ENCODE measurements at places on chromosomes 13 and 19.

DNA sequence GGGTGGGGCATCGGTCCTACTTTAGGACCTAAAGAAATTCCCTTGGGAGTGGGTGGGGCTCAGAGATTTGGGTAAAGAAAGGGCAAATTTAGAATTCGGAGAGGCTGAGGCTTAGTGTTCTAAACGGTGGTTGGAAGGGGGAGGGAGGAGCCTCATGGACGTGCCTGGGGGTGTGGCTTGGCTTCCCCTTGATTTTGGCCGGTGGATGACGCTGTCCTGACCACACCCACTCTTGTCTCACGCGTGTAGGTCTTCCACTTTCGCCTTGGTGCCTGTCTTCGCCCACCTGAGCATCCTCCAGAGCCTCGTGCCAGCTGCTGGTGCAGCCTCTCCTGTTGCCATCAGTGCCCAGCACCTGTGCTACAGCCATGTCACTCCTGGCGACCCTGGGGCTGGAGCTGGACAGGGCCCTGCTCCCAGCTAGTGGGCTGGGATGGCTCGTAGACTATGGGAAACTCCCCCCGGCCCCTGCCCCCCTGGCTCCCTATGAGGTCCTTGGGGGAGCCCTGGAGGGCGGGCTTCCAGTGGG lies 1.2 kb upstream of the NUP62 start:
- no peak for DNase-seq

DNA sequence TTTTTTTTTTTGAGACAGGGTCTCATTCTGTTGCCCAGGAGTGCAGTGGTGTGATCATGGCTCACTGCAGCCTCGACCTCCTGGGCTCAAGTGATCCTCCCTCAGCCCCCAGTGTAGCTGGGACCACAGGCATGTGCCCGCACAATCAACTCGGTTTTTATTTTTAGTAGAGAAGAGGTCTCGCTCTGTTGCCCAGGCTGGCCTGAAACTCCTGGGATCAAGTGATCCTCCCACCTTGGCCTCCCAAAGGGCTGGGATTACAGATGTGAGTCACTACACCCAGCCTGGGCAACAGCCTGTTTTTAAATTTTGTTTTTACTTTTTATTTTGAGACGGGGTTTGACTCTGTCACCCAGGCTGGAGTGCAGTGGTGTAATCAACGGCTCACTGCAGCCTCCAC lies 2.3 kb upstream of the KDM4B start:
- no peak for DNase-seq

- DNase-seq, result no peak
Measured at GRCh38 chr19:43570174-43570791, 5.0 kb downstream of the XRCC1 start.

DNA sequence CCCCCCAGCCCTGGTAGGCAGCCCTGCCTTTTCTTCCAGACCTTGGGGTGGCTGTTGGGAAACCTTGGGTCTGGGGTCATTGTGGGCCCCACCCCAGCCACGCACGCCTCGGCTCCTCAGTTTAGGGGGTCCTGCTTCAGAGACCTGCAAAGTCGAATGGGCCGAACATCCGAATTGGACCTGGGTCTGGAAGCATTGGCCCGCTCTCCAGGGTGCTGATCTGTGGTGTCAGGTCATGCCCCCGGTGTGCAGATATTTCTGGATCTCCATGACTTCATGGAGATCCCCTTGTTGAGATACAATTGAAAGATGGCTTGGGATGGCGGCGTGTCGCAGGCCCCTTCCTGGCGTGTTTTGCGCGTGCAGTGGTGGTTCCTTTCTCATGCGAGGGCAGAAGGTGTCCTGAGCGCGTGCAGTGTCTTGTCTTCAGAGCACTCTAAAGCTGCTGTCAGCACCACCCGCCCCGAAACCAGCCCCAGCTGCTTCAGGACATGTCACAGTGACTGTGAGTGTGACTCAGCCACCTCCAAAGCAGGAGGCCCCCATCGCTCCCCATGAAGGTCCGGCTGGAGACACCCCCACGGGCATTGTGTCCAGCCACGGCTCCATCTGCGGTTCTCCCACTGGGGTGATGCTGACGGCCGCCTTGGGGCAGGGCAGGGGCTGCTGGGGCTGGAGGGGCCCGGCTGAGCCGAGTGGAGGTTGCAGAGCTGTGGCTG lies 112.7 kb downstream of the KDM4B start:
- no peak for DNase-seq

DNA sequence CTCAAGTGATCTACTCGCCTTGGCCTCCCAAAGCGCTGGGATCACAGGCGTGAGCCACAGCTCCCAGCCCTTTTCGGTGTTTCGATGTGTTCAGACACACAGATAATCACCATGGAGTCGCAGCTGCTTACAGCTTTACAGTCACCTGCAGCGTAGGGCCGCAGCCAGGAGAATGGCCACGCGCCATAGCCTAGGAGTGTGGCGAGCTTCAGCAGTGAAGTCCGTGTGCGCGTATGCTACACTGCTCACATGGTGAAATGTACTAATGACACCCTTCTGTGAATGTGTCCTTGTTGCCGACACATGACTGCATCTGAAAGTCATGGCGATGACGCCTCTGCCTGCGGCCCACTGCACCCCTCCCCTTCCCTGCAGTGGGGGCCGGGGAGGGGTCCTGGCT lies 23.6 kb downstream of the AP3D1 start:
- DNase-seq, result no peak

- no peak for DNase-seq
Measured at GRCh38 chr13:74184283-74184682, 50.1 kb upstream of the KLF12 start.

DNA sequence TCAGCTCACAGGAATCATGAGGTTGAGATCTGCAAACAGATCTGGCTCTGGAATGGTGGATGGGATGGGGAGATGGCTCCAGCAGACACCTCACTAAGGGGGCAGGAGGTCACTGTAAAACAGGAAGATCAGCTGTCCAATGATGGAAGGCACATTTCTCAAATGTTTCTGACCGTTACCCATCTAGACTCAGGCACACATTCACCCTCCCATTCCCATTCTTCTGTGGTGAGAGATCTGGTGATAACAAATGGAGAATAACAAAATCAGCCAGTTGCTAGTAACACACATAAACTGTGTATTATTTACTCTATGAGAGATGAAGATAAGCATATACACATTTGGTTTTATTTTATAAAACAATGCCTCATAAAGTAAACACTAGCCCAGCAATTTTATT lies 235.9 kb downstream of the TSHZ3 start:
- DNase-seq, result no peak

DNA sequence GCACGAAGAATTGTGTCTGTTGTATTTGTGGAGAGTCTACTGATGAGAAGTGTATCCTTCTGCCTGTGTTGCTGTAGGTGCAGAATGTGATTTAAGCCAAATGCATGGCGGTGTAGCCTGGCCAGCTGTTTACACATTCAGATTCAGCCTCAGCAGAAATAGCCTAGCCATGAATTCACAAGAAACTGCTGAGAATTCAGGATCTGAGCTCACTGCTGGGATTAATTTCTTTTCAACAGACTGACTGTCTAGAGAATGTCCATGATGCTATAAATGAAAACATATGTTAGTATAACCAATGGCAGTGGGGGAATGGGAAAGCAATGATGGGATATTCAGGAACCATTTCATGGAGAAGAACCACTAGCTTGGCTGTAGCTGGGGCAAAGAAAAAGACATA lies 77.4 kb upstream of the RNF113B start:
- DNase-seq, result no peak

DNA sequence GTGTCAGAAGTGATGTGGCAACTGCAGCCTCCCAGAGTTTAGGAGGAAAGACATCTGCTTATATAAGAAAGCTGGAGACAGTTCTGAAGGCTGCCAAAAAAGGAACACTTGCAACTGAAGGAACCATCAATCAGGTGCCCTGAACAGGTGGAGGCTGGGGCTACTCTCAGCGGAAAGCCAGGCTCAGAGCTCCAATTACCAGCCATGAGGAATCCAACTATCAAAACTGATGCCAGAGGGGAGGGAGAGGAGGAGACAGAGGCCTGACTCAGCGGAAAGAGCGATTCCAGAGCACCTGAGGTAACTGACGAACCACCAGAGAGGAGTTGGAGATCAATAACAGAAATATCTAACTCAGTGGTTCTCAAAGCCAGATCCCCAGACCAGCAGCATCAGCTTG lies 24.3 kb downstream of the LEUTX start:
- no peak for DNase-seq

DNA sequence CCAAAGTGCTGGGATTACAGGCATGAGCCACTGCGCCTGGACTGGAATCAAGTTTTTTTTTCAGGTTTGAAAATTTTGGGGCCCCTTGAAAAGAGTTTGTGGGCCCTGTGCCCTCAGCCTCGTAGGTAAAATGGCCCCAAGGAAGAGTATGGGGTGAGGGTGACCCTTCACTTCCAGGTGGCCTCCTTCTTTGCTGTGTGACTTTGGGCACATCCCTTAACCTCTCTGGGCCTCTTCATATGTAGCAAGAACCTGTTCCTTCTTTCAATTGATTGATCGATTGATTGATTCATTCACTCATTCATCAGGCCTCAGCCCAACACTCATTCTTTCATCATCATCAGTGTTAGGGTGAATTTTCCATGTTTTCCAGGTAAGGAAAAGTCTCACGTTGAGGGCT lies 3.4 kb upstream of the TMEM221 start:
- no peak for DNase-seq

DNA sequence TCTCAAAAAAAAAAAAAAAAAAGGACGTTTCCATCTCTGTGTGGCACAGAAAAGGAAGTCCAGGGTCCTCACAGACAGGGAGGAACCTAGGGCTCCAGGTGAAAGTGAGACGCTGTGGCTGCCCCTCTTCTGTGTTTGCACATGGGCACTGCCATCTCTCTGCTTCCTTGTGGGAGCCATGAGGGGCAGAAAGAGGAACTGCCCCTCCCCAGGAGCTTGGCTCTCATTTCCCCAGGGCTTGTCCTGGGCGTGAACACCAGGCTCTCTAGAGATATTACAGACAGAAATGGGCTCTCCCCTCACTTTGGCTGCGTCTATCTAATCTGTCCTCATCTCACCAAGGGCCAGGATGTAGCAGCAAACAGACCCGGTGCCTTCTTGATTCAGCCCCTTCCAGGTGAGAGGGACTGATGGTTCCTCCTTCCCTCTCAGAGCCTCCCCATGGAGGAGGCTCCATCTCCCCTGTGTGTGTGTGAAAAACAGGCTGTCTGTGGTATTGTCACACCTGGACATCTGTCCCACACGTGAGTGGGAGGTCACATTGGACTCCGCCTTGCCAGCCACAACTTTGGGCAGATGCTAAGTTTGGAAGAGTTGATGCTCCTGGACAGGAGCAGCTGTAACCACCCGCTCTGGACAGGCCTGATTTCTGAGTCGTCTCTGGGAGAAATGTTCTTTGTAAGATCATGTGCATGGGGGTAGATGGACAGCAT lies 840 bp upstream of the LILRA4 start:
- DNase-seq, result no peak

GRCh38 chr19:17475541-17476115 lies 5.3 kb downstream of the SLC27A1 start:
- DNase-seq, result no peak

DNA sequence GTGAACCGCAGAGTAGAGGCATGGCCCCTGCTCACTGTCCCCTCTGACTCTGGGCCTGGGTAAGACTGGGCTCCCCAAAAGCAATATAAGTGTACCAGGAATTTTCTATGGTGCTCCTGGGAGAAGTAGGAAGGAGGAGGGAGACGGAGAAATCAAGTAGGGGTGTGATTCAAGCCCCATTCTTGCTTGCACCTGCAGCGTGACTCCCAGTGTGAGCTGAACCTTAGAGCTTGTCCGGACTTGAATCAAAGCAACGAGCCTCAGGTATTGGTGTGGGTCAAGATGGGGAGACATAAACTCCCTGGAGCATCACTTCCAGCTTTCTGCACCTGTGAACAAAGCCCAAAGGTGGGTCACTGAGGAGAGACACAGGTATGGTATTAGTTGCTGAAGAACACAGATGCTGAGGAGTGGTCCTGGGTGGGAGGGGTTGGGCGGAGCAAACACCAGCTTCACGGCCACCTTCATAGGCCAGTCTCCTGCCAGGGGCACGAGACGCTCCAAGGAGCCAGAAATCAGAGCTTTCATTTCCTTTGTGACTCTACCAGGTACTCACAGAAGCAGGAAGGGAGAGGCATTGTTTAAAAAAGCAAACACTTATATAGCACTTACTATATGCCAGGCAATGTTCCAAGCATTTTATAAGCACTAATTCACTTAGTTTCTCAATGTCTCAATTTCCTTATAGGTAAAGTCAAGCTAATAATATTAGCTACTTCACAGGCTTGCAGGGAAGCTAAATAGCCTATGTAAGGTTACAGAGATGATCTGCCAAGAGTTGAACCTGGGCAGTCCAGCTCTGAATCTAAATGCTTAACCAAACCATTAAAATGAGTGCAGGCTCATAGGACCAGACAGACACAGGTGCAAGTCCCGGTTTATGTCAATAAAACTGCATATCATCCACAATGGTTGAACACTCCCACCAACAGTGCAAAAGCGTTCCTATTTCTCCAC lies 775.3 kb downstream of the UQCRFS1 start:
- DNase-seq, result no peak

DNA sequence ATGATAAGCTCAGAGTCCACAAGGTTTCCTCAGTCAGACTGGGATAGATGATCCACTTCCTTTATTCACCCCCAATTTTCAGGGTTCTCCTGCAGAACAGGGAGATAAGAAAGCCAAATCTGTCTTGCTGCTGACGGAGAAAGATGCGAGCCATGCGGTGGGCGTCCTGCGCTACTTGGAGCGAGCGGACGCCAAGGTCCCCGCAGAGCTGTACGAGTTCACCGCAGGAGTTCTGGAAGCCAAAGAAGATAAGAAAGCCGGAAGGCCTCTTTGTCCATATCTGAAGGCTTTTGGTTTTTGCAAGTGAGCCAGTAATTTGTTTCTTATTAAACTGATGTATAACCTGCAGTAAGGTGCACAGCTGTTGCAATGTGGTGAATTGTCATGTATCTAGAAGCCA lies 66.7 kb downstream of the SLC7A9 start:
- no peak for DNase-seq

DNA sequence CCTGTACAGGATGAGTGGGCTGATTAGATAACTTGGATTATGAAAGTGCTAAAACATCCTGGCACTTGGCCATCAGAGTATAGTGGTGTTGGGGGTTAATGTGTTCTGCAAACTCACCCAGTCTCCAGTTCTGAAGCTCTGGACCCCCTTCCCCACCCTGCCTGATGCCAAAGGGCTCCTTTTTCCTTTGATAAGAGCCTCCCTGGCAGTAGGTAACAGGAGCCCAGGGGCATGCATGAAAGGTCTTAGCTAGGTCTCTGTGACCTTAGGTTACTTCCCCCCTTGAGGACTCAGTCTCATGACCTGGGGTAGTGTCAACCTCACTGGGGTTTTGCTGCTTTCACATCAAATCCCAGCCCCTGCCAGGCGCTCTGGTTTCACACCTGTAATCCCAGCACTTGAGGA lies 2.5 kb downstream of the RPS28 start:
- no peak for DNase-seq

GRCh38 chr13:53064731-53065130 lies 36.1 kb downstream of the OLFM4 start:
- DNase-seq, result no peak

Measured in GM13977 (cell line).